Stimulated activated CD8-positive, alpha-beta memory T cell treated with anti-CD3 and anti-CD28 coated beads, Interleukin-4, amount 100 ng/mL, for 4 hours (primary cell): ENCODE measurements at places on chromosomes 5 and 9.

GRCh38 chr5:146025114-146025680 lies 80.2 kb downstream of the PLAC8L1 start:
- DNase-seq: no peak

DNA sequence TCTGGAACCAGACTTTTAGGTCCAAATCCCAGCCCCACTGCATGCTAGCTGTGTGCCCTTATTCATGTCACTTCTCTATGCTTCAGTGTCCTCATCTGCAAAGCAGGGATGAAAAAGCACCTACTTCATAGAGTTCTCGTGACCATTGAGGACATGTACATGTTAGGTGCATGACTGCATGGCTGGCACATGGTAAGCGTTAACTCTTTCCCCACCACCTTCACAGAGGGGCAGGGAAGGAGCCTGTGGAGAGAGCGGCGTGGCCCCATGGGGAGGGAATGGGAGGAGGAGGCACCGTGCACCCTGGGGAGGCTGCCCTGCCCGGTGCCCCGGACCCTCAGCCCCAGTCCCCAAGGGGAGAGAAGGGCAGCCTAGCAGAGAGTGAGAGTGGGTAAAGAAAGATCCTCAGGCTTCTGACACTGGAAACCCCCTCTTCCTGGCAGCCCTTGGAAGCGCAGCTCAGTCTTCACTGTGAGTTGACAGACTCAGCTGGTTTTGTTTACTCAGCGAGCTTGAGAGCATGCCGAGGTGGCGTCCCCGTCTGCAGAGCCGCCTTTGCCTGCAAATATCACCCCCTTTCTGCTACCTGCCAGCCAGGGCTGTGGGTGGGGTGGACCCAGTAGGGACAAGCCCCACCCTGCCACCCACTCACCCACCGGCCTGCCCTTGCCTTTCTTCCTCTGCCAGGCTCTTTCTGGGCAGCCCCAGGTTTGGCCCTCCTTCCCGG lies 10.6 kb upstream of the ANGPTL2 start:
- no peak for DNase-seq

DNA sequence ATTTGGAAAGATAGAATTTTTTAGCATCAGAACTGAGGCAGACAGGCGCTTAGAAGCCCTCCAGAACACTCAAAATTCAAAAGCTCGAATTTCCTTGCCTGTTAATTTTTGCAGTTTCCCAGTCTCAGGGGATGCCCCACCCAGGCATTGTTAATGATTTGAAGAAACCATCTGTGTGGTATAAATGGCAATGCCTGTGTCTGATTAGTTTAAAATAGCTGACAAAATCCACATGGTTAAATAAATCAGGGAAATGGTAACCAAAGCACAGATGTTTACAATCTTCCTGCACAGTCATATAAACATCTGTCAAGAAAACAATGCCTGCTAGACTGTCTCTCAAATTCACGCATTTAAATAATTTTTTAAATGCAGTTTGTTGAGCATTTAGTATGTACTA lies 185.2 kb upstream of the RGMB start:
- no peak for DNase-seq

GRCh38 chr5:65926893-65927292 lies 518 bp downstream of the ERBIN start:
- no peak for DNase-seq

DNA sequence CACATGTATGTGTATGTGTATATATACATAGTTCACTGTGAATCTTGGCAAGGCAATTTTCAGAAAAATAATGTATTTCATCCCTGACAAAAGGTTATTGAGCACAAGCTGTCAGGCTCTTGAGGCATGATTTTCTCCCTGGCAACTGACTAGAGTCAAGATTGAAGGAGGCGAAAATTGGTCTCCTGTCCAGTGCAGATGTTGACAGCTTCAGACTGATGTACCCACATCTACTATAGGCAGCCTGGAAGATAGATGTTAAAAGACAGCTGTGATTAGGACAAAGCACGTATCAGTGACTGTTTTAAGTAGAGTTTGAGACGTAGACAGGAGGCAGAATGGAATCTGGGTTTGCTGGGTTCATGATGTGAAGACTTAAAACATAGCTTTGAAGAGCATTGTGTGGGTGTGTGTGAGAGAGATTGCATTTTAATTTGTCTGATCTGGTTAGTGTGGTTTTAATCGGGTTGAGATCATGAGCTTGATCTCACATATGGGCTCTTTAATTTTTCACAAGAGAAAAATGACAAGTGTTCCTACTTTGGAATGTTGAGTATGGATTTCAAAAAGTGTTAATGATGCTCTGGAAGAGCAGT lies 39.1 kb downstream of the CTNNA1 start:
- no peak for DNase-seq

- no peak for DNase-seq
These were observed 197.1 kb downstream of the TMC1 start for GRCh38 chr9:72718503-72718902.

DNA sequence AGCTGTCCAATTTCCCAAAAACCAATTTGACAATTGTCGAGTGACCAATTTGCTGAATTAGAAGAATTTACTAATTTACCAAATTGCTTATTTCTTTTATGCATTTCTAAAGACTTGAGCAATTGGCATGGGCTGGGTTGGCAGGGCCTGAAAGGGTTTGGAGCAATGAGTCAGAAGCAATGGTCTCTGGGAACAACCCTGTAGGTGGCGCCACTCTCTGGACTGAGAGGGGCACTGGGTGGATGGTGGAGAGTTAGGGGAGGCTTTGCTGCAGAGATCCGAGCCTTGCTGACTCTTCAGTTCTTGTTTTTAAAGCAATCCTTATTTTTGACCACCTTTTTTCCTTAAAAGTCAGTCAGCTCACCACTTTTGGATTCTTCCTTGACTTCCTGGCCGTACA lies 71.5 kb upstream of the RPS23 start:
- no peak for DNase-seq

GRCh38 chr9:113781896-113782295 lies 94.2 kb upstream of the ZNF618 start:
- DNase-seq: no peak

GRCh38 chr5:154791535-154791934 lies 36.4 kb downstream of the LARP1 start:
- DNase-seq: no peak

GRCh38 chr5:109992264-109992915 lies 302.7 kb downstream of the MAN2A1 start:
- no peak for DNase-seq

- DNase-seq: no peak
These were observed 955 bp downstream of the CDH6 start for GRCh38 chr5:31194468-31194813.

GRCh38 chr5:152349683-152350526 lies 55.2 kb downstream of the NMUR2 start:
- no peak for DNase-seq

DNA sequence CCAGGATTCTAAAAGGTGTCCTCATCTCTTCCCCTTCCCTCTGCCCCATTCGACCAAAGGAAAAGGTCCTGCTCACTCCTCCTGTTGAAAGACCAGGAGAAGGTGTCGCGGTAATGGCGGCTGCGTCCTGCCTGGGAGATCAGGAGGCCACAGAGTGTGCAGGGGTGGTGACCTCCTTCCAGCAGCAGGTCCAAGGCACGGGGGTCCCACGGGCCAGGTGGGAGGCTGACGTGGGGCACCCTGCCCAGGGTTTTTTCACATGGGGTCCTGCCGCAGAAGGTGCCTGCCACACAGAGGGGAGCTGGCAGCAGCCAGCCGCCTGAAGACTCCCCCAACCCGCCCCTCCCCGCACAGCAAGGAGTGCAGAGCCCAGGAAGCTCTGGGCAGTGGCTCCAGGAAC lies 22.2 kb upstream of the ADAMTS2 start:
- DNase-seq: no peak

DNA sequence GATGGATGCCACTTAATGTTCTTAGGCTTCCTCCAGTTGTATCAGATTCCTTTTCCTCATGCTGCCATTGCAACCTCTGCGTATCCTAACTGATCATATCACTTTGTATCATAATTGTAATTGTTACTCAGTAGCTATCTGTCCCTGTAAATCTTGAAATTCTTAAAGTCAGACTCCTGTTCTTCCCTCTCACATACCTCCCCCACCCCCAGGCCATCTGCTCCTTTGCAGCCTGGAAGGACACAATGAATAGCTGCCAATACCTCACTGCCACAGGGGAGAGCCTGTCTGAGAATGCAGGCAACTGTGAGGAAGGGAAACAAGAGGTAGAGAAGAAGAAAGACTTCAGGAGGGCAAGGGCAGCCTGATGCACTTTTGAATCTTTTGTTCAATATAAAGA lies 228.5 kb downstream of the ENC1 start:
- no peak for DNase-seq

DNA sequence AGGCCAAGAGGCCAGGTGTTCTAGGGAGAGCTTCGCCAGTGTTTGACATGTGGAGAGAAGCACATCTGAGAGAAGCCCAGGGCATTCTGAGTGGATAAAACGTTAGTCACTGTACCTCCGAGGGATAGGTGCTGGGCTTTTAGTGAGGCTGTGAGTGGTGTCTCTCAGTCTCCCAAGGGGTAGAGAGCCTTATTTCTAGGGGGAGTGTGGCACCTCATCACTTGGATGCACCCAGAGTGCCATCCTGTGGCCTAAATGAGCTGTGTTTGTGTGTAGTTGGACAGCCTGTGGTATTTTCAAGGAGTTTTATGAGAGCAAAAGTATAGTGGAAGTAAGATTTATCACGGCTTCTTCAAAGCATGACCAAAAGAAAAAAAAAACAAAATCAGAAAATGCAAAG lies 1046.9 kb upstream of the WWC1 start:
- DNase-seq: no peak

DNA sequence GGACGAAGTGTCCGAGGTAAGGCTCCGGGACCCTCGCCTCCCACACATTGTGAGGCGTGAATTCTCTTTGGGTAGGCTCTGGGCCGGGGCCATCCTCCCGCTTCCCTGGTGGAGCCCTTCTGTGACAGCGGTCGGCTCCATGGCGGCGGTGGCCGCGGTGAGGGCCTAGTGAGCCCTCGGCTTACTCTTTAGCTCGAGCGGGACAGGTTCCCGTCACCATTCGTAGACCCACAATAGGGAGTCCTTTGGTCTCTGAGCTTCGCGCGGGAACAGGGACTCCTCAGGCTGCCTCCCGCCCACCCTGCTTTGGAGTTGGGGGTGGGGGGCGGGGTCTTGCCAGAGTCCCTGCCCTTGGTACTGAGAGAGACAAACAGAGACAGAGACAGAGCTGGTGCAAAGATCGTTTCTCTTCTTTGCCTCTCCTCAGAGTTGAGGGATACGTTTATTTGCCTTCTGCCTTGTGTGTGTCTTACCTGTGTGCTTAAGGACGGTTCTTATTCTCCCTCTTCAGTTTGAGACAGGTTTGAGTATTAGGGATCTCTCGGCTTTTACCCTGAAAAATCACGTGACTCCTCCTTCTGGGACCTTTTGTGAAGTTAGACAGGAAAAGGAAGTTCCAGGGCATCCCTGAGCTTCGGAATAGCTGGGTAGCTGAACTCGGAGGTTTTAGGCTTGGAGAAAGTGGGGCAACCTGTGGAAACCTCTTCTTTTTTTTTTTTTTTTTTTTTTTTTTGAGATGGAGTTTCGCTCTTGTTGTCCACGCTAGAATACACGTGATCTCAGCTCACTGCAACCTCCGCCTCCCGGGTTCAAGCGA lies 833 bp downstream of the ANKHD1 start:
- peak; percentile 7 for DNase-seq

DNA sequence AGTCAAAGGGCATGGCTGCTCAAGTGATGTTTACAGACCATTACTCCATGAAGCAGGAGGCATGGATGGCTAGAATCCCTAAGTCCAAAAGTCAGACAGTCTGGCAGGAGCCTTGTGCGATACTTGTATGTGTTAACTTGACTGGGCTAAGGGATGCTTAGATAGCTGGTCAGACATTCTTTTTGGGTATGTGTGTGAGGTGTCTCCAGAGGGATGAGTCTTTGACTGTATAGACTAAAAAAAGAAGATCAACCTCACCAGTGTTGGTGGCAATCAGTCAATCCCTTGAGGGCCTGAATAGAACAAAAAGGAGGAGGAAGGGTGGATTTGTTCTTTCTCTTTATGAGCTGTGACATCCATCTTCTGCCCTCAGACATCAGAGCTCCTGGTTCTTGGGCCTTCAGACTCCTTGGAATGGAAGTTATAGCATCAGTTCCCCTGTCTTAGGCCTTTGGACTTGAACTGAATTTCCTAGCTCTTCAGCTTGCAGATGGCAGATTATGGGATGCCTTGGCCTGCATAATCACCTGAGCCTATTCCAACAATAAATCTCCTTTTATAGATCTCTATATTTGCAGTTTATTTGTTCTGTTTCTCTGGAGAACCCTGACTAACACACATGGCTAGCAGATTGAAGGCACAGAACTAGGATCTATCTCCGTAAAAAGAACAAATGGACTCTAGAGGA lies 9.7 kb upstream of the HSPB3 start:
- no peak for DNase-seq

DNA sequence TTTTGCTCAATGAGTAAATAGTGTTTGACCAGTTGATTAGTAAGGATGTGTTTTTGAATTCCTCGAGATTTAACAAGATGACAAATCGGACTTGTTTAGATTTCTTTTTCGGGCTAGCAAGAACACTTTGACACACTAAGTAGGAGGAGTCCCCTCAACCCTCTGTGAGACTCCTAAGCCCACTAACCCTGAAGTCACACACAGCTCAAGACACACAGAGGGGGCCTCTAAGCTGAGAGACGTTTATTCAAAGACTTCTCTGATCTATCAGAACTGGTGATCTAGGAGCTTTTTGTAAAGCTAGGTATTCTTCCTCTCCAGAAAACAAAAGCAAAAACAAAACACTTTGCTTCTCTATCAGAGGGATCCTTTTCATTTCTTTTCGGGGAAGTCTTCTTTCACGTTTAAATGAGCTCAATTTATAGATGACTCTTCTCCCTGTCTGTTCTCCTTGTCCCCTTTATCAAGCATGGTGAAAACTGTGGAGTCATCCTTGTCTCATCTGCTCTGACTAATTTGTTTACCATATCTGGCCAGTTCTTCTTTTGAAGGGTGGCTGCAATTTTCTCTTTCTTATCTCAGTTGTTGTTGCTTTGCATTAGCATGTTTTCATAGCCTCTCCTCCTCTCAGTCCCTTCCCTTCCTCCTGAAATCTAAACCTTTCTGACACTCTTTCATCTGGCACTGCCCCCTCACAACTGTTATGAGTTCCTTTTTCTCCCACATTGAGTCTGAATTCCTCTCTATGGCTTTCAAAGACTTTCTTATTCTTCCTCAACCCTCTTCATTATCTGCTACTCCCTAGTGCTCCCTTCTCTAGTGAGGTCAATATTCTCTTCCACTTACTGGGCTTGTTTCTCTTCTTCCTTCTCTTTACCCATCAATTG lies 68.5 kb upstream of the RAI14 start:
- no peak for DNase-seq

DNA sequence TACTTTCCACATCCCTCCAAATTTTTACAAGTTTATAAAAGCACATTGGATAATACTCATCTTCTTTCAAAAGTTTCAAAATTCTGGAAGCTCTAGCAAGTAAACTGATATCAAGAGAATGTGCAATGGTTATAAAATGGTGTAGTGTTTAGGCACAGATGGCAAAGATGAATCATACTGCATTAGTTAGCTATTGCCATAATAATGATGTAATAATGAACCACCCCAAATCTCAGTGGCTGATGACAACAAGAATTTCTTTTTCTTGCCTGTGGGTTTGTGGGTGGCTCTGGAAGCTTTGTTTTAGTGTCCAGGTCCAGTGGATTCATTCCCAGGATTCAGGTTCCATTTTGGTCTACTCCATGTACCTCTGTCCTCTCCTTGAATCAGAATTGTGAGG lies 319.0 kb downstream of the BRINP1 start:
- DNase-seq: no peak
